ENCODE measurements at places on chromosomes 5 and 9.

DNA sequence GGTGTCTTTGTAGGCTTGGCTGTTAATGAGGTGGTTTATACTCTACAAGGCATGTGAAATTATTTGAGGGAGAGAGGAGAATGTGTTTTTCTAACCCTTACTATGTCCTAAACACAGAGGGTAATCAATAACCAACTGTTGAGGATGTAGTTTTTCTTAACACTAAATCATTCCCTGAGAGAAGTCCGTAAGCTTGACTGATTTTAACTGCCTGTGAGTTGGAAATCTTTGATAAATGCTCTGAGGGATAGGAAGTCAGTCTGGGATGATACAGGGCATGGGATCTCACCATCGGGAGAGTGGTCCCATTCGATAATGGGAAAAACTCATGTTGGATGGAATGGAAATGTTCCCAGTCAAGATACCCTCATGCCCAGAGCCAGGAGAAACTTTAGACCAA lies 249.6 kb downstream of the PDZD2 start:
- DNase-seq: no peak

- DNase-seq: no peak
Observed at GRCh38 chr5:51997949-51998348, 614.7 kb downstream of the ISL1 start.

- DNase-seq: no peak
Observed at GRCh38 chr9:35577486-35577885, 27.6 kb upstream of the TESK1 start.

GRCh38 chr5:101915554-101915953 lies 380.5 kb downstream of the SLCO4C1 start:
- DNase-seq: no peak

DNA sequence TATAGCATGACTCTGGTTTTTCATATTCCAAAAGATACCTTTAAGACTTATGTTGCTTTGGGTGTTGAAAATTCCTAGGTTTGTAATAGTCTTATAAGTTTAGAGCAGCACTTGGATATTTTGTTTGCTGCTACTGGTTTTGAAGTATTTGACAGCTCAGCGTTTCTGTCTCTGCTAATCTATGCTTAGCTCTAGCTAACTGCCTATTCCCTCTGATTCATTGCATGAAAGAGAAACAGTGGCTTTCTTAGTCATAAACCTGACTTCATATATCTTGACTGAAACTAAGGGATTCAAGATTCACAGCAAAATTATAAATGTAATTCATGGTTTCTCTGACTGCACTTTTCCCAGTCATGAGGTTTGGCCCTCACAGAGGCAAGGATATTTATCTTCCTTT lies 35.6 kb upstream of the ANXA1 start:
- no peak for DNase-seq

- no peak for DNase-seq
Observed at GRCh38 chr9:89801341-89801740, 196.5 kb downstream of the GADD45G start.

DNA sequence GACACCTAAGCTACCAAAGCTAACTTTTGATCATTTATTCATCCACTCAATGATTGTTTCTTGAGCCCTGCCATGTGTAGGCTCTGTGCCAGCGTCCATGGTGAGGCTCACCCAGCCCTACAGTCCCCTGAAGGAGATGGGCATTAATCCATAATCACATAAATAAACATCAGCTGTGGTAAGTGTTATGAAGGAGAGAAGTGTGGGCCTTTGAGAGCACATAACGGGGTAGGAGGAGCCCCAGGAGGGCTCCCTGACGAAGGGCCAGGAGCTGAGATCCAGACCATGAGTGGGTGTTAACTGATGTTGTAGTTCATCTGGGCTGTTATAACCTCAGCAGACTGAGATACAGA lies 53.9 kb upstream of the AFAP1L1 start:
- no peak for DNase-seq

- DNase-seq: no peak
Observed at GRCh38 chr5:142529626-142530278, 156.1 kb downstream of the FGF1 start.

- peak; percentile 64 for DNase-seq
Observed at GRCh38 chr5:158958021-158958994, 141.4 kb downstream of the EBF1 start.

- no peak for DNase-seq
Observed at GRCh38 chr5:132947671-132948070, 15.8 kb downstream of the AFF4 start.

DNA sequence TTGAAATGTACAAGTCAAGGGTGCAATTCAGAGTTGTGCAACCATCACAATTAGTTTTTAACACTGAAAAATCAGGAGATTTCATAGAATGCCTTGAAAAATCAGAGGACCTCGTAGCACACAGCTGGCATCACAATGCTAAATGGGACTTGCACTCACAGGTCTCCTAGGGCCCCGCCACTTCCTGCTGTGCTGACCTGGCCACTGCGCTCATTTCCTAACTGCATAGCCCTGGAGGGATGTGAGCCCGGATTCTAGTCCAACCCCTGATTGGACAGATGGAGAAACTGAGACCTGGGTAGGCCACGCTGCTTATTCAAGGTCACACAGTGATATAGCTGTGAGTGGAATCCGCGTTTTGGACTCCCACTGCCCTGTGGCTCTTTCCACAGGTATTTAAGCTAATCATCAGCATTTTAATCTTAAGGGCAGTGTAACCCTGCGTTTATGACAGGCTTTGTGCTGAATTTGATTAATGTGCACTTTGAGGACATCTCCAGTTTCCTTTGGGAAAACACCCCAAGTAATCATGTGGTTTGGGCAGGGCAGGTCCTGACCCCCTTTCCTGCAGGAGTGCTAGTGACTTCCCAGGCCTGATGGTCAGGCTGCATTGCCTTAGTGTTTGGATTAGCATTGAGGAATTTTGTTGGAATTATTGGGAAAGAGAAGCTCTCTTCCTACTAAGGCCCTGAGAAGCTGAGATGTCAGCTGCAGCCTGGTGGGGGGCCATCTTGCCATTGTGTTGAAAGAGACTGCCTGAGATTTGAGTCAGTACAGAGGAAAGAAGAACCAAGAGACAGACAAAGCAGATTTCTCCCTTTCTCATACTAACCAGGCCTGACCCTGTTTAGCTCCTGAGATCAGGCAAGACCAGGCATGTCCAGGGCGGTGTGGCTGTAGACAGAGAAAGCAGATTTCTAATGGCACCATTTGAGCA lies 36.2 kb downstream of the STC2 start:
- no peak for DNase-seq

DNA sequence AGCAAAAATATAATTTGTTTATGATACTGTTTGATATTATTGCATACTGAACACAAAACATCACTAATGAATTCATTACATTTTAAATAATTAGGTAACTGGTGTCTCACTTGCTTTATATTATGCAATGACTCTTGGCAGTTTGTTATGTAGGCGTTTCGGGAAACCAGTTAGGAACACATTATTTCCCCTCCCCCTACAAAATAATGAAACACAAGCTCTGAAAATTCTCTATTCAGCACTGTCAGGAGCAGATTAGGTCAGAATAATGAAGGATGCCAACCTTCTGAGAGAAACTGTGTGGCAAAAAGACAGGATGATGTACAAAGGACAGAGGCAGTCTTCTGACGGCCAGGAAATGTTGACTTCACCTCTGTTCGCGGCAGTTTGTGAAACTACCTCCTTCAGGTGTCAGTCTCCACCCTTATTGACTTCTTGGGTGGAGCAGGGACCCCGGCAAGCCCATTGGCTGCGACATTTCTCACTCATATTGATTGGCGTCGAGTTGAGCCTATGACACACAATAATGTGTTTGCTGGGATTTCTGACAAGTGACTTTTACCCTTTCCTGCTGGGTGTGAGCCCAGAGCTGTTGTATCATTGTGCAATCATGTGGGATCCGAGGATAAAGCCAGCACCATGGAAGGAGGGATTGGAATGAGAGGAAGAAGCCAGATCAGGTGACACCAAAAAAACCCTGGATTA lies 33.9 kb downstream of the SH3PXD2B start:
- DNase-seq: peak; percentile 52

DNA sequence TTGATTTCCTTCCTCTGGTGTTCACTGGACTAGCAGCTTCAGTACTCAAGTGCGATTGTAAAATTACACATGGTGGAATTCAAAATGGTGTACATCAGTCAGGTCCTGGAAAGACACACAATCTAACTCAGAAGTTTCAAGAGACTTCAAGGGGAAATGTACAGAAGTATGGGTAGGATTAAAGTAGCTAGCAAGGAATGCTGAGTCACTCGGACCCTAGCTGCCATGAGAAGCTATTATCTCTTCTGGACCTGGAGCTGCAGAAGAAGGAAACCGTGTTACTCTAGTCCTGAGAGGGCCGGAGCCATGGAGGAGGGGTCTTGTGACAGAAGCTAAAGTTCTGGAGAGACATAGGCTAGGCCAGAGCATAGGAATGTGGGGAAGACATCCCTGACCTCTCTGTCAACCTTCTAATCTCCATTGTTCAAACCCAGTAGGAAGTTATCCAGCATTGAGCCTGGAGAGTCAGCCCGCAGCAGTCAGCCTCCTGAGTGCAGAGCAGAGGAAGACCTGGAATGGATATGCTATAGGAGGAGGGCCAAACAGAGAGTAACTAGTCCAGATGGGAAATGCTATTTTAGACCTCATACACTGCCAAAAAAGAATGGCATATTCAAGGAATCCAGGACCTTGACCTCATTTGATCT lies 84.3 kb downstream of the GHR start:
- DNase-seq: no peak

GRCh38 chr5:83368835-83369234 lies 102.7 kb upstream of the VCAN start:
- DNase-seq: peak; percentile 22

GRCh38 chr5:9314558-9314957 lies 231.3 kb downstream of the SEMA5A start:
- DNase-seq: no peak

DNA sequence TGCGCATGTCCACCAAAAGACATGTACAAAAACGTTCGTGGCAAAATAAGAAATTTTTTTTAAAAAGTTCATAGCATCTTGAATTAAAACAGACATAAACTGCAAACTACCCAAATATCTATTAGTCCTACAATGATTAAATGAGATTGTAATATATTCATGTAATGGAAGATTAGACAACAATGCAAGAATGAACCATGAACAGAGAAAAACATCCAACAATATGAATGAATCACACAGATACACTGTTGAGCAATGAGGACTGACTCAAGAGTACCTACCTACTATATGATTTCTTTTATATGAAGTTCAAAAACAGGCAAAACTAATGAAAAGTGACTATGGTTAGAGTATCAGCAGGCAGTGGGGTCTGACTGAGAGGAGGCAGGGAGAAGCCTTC lies 17.9 kb upstream of the CTNNAL1 start:
- no peak for DNase-seq

DNA sequence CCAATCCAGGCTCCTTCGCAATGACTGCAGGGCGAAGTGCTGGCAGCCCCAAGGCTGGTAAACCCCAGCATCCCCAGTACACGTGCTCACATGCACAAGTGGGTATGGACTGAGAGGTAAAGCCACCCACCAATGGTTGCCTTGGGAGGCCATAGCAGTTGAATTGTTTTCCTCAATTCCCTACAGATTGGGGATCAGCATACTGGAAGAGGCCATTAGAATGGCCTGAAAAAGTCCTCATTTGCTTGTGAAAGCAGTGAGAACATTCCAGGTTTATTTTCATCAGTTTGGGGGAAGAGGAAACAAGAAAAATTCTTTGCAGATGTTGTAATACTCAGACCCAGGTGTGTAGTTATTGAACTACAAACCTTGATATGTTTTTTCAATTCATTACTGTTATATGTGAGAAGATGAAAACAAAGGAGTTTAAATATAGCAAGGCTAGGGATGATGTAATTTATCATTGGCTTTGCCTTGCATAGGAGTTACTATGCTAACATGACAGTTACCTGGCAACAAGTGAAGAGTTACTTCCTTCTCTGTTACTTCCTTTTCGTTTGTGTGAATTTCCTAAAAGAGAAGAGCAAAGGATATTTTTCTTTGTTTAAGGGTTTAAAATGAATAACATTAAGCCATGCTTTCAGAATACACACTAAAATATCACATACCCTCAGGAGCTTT lies 36.4 kb downstream of the MTMR12 start:
- DNase-seq: peak; percentile 44

GRCh38 chr5:148912714-148913398 lies 86.4 kb downstream of the ADRB2 start:
- no peak for DNase-seq

DNA sequence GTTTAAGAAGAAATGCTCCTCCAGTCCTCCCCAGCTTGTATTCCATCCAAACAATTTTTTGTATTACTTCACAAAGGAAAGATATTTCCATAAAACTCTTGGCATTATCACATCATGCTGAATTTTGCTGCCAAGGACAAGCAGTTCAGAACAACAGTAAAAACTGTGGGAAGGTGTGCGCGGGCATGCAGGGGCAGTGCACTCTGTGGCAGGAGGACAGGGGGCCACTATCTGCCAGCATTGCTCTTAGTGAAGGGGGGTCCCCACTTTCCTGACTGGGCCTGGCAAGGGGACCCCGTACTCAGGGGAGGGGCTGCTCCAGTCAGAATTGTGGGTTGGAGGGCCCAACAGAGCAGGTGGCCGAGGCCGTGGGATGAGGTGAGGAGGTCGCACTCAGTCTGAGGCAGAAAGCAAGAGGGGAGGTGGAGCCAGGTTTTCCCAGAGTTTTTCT lies 32.8 kb downstream of the ANGPTL2 start:
- no peak for DNase-seq

DNA sequence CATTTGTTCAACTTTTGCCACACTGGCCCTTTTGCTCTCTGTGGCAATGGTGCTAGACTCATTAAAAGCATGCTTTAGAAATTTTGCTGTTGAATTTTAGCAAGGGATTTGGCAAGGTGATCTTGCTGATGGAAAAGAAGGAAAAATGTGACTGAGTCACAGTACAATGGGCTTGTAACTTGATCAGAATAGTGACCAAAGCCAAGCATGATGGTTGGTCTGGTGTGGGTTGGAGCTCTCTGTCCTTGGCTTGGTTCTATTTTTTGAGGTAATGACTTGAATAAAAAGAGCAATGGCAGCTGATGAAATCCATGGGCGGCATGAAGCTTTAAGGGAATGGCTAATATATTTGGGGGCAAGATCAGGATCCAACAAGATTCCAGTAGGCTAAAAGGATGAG lies 114.4 kb upstream of the ZNF366 start:
- no peak for DNase-seq

- no peak for DNase-seq
Observed at GRCh38 chr5:64840958-64841357, 72.2 kb downstream of the CWC27 start.

- no peak for DNase-seq
Observed at GRCh38 chr5:141869040-141869439, 9.2 kb downstream of the PCDH1 start.

- DNase-seq: peak; percentile 1
Observed at GRCh38 chr5:29296548-29296947, 1896.9 kb upstream of the CDH6 start.

DNA sequence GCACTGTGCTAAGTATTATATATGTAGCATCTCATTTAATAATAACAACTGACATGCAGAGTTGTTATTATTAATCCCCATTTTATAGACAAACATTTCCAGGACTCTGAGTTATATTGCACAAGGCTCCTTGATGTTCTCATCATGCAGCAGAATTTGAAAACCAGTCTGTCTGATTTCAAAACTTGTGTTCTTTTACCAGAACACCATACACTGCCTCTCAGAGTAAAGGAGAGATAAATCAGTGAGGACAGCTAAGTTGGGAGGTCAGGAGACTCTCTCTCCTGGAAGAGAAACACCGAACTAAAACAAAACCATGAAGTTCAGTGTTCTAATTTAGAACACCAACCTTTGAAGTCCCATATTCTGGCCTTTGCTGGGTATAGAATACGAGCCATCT lies 92.7 kb upstream of the TNC start:
- no peak for DNase-seq
